ENCODE measurements at places on chromosomes 7 and 10.

DNA sequence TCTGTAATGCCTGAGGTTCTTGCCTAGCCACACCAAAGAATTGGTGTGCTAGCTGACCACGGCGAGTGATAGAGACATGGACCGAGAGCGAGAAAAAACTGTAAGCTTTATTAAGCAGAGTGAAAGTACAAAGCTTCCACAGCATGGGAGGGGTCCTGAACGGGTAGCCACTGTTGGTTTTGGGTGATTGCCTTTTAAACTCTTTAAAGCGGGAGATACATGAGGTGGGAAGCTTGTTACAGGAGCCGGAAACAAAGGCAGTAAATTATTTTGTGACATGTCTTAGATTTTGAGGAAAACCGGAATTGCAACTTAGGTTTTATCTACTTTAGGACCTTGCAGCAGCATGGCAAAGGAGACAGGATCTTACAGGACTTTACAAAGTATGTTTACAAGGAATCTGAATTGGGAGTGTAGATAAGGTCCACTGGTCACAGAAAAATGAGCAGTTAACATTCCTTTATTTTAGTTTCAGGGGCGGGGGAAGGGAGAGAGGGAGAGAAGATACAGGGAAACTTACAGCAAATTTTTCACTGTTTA lies 252.7 kb upstream of the MBL2 start:
- no peak for DNase-seq

- DNase-seq, result no peak
Measured at GRCh38 chr10:113057948-113058522, 108.0 kb downstream of the TCF7L2 start.

GRCh38 chr10:76285012-76285411 lies 853.6 kb downstream of the LRMDA start:
- peak; percentile 42 for DNase-seq

DNA sequence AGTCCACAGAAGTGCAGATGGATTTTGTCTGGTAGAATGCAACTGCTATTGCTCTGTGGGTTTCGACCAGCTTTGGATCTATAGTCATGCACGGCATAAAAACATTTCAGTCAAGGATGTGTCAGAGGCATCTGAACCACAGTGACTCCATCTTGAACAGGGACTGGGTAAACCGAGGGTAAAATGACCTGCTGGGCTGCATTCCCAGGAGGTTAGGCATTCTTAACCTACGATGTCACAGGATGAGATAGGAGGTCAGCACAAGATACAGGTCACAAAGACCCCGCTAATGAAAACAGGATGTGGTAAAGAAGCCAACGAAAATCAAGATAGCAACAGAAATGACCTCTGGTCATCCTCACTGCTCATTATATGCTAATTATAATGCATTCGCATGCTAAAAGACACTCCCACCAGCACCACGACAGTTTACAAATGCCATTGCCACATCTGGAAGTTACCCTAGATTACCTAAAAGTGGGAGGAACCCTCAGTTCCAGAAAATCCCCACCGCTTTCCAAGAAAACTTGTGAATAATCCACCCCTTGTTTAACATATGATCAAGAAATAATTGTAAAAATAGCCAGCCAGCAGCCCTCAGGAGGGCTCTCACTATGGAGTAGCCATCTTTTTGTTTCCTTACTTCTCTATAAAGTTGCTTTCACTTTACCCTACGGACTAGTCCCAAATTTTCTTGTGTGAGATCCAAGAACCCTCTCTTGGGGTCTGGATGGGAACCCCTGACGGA lies 50.7 kb upstream of the CPXM2 start:
- DNase-seq, result no peak

GRCh38 chr7:42167631-42168236 lies 69.3 kb downstream of the GLI3 start:
- DNase-seq, result no peak

All from foreskin melanocyte (primary cell).